Activated CD4-positive, alpha-beta T cell treated with anti-CD3 and anti-CD28 coated beads, Interleukin-2, amount 10 ng/mL, durations not matched to agents 24 days and 14 days (primary cell): ENCODE measurements at places on chromosomes 12 and 14. TPM values are rescaled to one million over a fixed set of nuclear protein-coding genes. Genes with fewer than 3 reads are reported as not detected.
A peak's percentile ranks its signal among the peaks of the same experiment; 100 is the strongest.

- no peak for DNase-seq
Measured at GRCh38 chr14:58747181-58747580, 109.4 kb downstream of the DACT1 start.

GRCh38 chr12:50574601-50575348 is 70.0 kb downstream of the DIP2B start:
- DNase-seq, result no peak

- DNase-seq, result no peak
Measured at GRCh38 chr12:8699714-8700113, 1.9 kb downstream of the RIMKLB start.

DNA sequence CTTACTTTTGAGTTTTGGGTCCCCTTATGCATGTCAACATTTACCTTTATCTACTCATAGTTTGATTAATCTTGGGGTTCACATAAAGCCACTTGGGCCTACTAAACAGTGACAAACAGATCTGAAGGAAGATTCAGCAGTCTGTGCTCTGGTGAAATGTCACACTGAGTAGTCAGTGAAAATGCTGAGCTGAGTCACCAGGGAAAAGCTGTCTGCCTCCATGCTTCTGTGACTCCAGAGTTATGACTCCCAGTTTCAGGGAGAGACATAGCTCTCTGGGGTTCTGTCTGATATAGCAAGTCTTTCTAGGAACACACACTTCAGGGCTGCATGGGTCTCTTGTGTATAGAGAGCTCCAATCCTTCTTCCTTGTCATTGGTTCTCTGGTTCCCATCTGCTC is 406.3 kb upstream of the FAR2 start:
- no peak for DNase-seq

GRCh38 chr14:53670701-53671100 is 285.9 kb downstream of the BMP4 start:
- no peak for DNase-seq

GRCh38 chr14:51534610-51535011 is 117.1 kb upstream of the FRMD6 start:
- no peak for DNase-seq

- no peak for DNase-seq
Measured at GRCh38 chr12:9449181-9449580, 158.5 kb downstream of the KLRB1 start.

DNA sequence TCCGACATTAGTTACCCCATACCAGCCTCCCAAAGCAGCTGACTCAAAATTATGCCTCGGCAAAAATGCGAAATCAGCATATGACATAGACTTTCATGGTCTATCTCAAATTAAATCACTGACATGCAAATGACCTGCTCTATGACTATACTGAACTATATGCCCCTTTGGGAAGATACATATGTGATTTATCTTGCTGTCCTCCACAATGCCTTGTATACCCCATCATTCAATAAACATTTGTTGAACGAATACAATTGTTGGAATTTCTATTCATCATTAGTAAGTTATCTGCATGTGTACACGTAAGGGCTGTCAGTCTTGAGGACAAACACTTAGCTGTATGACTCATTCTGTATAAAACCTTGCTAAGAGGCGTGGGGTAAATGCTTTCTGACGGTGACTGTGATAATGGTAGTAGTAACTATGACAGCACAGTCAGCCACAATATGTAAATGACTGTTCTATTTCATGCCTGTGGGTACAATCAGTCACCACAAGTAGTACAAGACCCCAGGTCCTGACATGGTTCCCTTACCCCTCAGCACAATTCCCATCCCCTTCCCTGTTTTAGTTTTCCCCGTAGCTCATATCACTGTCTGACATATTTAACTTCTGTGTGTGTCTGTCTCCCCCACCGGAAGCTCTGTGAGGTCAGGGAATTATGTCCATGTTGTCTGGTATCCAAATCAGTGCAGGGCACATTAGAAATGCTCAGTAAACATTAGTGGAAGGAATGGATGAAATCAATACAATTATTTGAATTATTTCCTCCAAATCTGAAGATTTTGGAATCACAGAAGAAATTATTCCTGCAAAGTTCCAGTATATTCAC is 42.8 kb downstream of the STXBP6 start:
- DNase-seq, result no peak

DNA sequence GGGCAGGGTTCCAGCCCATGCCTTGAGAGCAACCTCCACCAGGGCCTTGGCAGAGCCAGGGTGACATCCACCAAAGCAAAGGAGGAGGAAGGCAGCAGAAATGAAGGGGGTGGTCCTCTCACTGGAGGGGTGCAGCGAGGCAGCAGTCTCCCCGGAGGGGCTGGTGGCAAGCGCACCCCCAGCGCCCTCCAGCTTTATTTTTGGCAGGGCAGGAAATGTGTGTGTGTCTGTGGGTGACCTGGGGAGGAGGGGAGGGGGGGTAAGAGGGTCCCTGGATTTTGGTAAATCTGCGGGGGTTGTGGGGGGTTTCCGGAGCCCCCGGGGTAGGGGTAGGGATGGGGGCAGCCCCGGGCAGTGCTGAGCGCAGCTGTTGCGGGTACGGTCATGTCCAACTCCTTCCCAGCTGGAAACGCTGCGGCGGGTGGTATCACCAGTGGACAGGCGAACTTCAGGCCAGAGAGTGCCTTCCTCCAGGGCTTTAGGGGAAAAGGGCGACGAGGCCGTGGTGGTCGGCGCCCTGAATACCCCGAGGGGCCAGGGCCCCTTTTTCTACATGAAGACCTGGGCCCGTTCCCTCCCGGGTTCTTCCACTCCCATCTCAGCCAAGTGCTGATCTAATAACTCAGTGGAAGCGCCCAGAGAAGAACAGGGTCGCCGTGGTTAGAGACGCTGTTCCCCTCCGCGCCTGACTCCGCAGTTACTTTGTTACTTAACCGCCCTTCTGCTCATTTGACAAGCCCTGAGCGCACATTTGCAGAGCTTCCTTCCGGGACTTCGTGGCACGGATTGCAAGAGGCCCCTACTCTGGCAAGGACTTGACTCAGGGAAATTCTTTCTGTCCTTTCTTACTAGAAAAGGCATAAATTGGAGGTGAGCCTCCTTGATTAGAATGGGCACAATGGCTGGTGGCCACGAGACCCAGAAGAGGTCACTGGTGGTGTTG is 55.2 kb downstream of the FOS start:
- peak; percentile 88 for DNase-seq

DNA sequence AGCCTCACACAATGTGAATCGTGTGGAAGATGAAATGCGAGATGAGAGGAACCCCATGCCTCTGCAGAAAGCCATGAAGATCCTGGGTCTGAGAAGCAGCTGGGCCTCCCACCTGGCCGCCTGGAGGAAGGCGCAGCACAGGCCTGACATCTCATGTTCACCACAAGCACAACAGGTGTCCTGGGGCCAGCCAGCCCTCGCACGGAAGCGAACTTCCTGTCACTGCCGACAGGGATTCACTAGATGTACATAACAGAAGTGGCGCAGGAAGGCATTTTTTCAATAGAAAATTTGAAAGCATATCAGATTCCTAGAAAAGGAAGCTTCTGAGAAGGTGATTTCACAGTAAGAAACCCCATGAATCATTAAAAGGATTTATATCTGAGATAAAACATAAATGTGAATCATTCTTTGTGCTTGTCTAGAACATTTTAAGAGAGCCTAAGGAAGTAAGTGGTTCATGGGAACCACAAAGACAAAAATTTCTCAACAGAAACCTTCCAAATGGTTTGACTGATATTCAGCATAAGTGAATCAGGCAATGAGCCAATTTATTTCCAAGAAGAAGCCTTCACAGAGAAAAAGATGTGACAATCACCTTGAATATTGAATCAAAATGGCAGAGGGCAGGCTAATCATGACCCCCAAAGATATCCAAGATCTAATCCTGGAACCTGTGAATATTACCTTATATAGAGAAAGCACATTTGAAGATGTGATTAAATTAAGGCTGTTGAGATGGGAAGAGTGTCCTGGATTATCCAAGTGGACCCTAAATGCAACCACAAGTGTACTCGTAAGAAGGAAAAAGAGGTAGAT is 311.9 kb downstream of the DUSP6 start:
- peak; percentile 94 for DNase-seq

DNA sequence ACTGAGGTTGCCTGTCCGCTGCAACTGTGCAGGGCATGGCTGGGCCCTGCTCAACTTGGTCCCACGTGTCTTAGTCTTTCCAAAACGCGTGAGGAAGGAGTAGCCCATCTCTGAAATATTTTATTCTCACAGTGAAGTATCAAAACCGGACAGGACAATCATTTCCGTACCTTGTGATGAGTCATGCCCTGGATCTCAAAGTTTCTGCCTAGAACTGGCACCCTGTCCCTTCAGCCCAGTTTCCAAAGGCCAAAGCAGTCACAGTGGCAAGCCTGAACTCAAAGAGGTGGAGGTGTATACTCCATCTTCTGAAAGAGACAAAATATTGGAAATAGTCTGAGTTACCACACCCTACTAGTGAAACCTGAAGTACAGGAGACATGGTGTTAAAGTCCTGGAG is 28.5 kb upstream of the SRGAP1 start:
- DNase-seq, result no peak

GRCh38 chr12:65672441-65672840 is 151.8 kb upstream of the HMGA2 start:
- no peak for DNase-seq

DNA sequence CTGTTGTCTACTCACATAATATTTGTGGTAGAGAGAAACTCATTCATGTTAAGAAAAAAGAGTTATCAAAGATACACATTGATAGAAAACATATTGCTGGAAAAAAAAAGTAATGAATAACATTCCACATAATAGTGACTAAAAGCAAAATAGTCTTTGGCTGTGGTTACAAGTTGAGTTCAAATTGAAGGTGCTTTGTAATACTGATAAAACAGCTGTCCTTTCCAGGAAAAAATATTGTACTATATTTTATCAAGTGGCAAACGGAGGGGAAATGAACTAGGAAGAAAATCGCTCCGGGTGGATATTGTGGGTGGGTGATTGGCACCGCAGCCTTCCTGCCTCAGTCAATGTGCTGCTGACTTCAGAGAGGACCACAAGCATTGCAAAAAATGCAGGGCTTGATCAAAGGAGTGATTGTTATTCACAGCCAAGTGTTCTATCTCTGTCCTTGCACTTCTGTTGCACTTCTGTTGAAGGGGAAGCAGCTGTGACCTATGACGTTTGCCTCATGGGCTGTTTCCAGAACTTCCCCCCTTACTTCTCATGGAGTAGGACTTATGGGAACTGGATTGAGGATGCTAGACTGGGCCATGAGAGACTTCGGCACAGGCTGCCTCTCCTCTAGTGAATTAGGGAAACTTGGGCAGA is 114.4 kb downstream of the VRK1 start:
- DNase-seq, result no peak

DNA sequence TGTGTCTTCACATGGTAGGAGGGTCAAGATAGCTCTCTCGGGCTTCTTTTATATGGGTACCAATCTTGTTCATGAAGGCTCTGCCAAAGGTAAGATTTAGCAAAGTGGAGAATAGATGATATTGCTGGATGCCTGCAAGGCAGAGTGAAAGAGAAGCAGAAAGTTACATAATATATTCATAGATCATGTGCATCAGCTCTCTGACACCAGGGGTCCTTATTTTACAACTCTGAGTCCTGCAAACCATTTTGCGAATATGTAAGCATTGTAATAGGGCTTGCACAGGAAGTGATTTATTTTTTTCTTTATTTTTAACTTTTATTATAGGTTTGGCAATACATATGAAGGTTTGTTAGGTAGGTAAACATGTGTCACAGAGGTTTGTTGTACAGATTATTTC is 31.8 kb downstream of the CRADD start:
- no peak for DNase-seq

DNA sequence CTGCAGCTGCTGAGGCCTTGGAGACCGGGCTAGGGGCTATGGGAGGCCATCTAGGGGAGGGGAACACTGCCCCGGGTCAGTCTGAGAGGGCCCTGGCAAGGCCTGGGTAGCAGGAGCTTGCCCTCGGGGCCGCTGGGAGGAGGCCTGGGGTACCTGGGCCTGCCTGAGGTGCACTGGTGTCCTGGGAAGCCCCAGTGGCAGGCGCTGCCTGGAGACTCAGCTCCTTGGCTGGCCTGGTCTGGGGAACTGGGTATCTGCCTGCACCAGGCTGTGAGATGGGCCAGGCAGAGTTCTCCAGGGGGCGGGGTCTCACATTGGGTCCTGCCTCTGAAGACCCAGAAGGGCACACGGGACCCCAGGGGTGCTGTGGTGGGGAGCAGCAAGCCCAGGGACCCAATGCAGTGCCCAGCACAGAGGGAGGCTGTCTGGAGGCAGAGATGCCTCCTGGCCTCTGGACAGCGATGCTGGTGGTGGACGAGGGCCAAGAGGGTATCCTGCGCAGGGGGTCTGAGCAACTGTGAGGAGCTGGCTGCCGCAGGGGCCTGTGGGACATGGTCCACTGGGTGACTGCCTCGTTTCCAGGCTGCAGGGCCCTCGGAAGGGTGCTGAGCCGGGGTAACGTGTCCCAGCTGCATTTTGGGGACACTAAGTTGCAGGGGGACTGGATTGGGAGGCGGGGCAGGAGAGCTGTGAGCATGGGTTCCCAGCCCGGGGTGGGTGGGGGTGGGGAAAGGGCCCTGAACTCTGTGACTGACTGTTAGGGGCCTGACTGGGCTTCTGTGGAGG is 7.4 kb upstream of the MTA1 start:
- DNase-seq, result peak; percentile 55

GRCh38 chr12:54682674-54683073 is 34.5 kb upstream of the DCD start:
- DNase-seq, result peak; percentile 32

DNA sequence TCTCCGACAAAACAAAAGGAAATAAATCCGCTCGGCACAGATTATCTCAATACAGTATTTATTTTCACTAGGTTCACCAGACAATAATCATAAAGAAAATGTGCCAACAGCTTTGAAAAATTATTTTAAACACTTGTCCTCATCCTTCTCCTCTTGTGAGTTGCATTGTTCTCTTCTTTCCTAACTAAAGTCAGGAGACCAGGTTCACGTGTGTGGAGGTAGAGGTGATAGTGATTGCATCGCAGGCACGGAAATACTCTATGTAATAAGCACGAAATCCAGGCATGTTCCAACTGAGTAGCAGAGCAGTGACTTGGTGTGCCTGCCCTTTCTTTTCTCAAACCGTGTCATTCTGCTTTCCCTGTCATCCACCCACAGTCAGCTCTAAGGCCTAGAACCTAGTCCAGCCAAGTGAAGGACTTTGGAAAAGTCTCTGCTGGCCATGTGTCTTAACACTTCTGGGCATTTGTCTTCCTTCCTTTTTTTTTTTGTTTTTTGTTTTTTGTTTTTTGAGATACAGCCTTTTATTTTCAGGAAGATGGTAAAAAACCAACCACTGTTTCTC is 939 bp upstream of the SEL1L start:
- no peak for DNase-seq

GRCh38 chr12:95323212-95323611 is 105.6 kb downstream of the VEZT start:
- no peak for DNase-seq

DNA sequence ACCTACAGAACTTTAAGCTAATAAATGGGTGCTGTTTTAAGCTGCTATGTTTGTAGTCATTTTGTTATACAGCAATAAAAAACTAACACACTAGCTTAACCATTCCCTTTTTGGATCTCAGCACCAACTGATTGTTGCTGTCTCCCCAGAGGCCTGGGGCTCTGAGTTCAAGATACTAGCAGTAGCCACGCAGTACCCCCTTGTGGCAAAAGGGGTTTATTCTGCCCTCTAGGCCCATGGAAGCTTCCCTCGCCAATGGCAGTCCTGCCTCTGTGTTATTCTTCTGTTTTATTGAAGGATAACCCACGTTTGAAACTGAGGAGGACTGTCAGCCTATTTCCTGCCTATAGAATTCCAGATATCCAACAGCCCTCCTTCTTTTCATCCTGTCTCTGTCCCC is 455.3 kb upstream of the ATP2B1 start:
- no peak for DNase-seq

The GCN1 gene
- total RNA-seq, result 169 and 176 TPM in 2 replicates

The KRT82 gene
- not detected in 2 replicates for total RNA-seq

The NRXN3 gene
- total RNA-seq, result not detected in 2 replicates

The FAM186B gene
- 0.16 and 0.33 TPM in 2 replicates for total RNA-seq

The KRT85 gene
- total RNA-seq, result not detected in 2 replicates

The DYNLL1 gene
- total RNA-seq, result 330 and 351 TPM in 2 replicates
